NCI-H1436 treated with DMSO at 0.1 percent for 48 hours (cell line): ENCODE measurements at places on chromosomes 2 and 18.

- no peak for DNase-seq
Observed at GRCh38 chr2:148201075-148202004, 180.4 kb downstream of the MBD5 start.

DNA sequence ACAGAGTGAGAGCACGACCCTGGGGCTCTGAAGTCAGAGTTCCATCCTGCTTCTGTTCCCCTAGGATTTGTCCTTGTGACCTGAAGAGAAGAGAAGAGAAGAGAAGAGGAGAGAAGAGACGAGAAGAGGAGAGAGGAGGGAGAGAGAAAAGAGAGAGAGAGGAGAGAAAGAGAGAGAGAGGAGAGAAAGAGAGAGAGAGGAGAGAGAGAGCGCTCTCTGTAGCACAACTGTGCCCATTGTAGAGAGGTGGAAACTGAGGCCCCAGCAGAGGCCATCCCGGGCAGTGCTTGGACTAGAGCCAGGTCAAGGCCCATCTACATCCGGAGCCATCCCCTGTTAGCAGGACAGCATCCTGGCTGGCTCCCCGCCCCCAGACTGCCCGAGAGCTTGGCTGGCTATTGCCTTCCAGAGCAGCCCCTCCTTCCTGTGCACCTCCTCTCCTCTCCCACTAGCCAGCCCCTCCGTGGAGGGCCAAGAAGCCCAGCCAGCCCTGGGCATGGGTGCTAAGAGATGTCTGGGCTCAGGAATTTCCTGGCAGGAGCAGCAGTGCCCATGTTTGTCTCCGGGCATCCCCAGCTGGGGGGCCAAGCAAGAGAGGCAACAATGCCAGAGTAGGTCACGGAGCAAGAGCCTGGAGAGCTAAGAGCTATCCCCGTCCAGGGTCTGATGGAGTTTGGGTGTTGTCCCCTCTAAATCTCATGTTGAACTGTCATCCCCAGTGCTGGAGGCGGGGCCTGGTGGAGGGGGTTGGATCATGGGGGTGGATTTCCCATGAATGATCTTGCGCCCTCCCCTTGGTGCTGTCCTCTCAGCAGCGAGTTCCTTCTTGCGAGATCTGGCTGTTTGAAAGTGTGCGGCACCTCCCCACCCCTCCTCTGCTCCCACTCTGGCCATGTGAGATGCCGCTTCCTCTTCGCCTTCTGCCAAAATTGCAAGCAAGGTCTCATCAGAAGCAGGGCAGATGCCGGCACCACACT, 18.2 kb upstream of the GPR55 start:
- DNase-seq = no peak

- no peak for DNase-seq
Observed at GRCh38 chr2:54420524-54421172, 35.5 kb upstream of the SPTBN1 start.

DNA sequence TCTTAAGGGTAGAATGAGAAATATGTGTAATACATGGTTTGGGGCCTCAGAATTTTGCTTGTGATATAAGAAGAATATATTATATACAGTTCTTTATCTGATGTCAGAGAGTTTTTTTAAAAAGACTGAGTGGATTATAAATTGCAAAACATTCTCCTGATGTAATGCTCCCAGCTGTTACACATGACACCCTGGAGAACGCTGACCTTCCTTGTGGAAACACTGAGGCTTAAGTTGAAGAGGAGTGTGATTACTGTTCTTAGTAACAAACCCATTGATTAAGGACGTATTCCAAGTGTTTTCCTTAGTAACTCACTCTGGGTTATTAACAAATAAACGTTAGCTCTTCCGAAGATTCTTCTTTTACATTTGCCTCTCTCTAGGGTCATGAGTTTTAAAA, 1069.3 kb upstream of the CNTNAP5 start:
- DNase-seq = no peak

DNA sequence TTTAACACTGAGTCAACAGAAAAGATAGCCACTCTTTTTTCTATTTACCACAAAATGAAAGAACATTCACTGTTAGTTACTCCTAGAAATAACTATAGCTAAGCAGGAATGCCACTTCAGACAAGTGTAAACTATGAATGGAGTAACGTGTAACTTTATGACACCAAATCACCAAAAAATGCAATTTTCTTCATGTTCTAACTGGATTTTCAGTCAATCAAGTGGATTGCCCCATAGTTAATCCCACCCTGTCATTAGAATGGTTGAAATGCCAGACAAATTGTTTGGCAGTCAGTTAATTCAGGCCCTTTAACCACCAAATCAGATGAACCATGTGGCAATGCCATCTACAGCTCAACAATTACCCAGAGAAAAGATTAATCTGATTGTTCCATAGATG, 9.9 kb downstream of the EPHA4 start:
- no peak for DNase-seq

- DNase-seq = no peak
Observed at GRCh38 chr2:201638326-201638725, 5.0 kb downstream of the TMEM237 start.

GRCh38 chr2:203077451-203077850, 62.8 kb downstream of the NBEAL1 start:
- no peak for DNase-seq

DNA sequence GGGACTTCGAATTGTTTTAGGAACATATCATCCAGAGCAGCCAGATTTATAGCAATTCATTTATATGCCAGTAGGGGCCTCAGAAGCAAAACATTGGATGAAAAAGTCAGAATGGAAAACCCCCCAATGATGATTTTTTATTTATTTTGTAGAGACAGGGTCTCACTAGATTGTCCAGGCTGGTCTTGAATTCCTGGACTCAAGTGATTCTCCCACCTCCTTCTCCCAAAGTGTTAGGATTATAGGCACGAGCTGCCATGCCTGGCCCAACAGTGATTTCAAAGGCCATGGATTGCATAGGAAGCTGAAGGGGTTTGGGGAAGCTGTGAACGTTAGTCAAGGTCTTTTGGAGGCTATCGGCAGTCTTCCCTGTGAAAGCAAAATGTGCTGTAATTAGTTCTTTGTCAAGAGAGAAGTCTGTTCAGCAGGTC, 21.9 kb upstream of the MCFD2 start:
- no peak for DNase-seq

DNA sequence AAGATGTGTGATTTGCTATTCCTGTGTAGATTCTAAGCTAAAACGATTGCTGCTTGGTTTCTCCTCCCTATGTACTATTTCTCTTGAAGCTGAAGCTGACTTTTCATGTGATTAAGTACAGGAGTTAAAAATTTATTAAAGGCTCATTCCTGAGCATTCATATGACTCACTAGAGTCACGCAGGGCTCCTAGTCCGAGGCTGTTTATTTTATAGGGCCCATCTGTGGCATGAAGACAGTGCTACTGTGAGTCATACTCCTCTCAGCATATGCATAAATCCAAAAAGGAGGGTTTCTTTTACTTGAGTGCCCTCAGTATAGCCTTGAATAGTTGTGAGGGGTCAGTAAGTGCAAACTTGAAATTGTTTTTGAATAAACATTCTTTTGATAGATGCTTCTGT, 378.8 kb downstream of the PTPRM start:
- no peak for DNase-seq

DNA sequence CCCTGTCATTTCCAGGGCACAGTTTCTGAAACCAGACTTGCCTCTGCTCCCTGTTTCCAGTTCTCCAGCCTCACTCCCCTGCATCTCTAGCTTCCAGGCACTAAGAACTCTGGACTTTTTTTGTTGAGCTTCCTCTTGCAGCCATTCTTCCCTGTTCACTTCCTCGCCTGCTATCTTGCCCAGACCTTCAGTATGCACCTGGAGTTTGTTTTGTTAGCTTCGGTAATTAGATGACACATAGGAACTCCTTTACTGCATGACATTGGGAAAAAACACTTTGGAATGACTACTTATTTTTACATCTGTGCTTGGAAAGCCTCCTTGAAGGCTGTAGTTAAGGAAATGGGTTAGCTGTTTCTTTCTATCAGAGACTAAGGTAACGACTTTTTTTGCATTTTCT, 35.2 kb downstream of the OTOF start:
- no peak for DNase-seq

DNA sequence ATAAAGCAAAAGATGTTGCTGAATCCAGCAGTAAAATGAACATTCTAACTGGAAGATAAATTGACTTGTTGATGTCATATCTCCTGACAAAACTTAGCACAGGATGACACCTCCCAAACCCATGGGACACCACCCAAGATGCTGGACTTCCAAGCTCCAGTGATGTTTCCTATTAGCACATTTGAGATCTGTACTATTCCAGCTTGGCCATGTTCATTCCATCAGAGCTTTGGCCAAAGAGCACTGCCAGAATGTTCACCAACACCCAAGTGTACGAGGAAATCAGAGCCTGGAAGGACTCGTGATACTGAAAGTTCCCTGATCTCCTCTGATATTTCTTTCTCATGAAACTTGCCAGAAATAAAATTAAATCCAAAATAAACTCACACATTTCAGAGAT, 44.7 kb downstream of the PID1 start:
- DNase-seq = no peak

DNA sequence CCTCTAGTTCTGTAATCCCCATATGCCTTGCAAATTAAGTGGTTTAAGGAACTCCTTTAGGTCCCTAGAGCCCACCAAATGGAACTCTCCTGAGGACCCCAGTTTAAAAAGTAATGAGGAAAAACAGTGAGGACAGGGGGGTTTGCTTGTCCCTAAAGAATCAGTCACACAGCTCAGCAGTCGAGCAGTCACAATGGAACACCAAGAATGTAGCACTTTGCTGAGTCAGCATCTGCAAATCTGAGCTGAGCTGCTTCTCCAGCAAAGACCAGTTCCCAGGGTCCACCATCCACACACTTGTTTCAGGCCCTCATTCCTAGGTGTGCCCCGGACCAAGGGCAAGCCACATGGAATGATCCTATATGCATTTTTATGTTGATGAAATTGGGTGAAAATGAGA, 46.2 kb upstream of the NEDD4L start:
- no peak for DNase-seq

GRCh38 chr18:8422391-8422790, 186.8 kb upstream of the RAB12 start:
- DNase-seq = no peak

GRCh38 chr2:187554011-187554703, at the start of gene TFPI:
TFPI (minus strand) TSS chr2:187554435; CDS start chr2:187503768, 50,667 bp downstream.
- DNase-seq = no peak

DNA sequence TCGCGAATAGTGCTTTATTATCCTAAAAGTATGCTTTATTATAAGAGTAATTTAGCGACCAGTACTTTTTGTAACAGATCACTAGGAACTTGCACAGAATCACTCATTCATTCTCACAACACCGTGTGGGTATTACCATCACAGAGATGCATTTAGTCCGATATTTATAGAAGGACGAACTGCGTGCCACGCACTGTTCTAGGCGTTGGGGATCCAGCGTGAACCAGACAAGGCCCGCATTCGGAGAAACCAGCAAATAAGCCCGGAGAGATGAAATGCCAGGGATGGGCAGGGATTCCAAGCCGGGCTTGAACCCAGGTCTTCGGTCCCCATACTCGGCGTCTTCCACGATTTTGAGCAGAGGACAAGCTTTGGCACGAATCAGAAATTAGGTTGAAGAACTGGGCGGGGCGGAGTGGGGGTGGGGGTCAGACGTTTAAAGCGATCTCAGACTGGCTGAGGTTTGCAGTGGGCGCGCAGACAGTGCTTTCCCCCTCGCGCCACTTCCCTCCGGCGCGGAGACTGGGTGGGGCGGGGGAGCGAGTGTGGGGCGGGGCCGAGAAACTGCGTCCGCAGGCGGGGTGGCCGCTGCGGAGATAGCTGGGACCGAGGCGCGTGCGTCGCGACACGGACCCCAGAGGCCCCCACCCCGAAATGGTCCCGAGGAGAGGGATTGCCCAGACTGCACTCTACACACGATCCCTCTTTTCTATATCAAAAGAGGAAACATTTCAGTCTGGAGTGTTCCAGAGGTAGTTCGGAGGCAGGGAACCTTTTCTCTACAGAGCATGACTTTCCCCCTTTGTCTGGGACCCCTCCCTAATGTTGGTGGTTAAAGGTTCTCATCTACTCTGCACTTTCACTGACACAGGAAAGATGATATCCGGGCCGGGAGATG, 1.1 kb upstream of the CXCR4 start:
- no peak for DNase-seq

DNA sequence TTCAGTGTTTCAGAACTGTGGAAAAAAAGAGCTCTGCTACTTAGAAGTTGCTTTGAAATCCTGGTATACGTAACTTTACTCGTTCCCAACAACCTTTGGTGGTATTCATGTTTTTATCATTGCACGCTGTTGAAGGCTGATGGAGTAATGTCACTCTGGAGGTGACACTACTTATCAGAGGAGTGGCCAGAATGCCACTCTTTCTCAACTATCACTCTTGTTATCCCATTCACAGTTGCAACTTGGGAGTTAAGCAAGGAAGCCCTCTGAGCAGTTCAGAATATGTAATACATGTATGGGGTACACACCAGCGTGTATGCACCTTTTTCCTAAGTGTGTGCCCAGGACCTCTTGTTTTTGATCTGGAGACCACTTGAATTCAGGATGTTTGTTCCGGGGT, 53.6 kb downstream of the TANC1 start:
- DNase-seq = no peak
